Stimulated activated CD8-positive, alpha-beta memory T cell treated with anti-CD3 and anti-CD28 coated beads, Interleukin-4, amount 100 ng/mL, for 1 hour (primary cell): ENCODE measurements at places on chromosomes 7 and 10.

- DNase-seq: no peak
Measured at GRCh38 chr7:129436335-129436923, 2.2 kb downstream of the STRIP2 start.

- no peak for DNase-seq
Measured at GRCh38 chr10:78907551-78908211, 161.1 kb upstream of the ZMIZ1 start.

DNA sequence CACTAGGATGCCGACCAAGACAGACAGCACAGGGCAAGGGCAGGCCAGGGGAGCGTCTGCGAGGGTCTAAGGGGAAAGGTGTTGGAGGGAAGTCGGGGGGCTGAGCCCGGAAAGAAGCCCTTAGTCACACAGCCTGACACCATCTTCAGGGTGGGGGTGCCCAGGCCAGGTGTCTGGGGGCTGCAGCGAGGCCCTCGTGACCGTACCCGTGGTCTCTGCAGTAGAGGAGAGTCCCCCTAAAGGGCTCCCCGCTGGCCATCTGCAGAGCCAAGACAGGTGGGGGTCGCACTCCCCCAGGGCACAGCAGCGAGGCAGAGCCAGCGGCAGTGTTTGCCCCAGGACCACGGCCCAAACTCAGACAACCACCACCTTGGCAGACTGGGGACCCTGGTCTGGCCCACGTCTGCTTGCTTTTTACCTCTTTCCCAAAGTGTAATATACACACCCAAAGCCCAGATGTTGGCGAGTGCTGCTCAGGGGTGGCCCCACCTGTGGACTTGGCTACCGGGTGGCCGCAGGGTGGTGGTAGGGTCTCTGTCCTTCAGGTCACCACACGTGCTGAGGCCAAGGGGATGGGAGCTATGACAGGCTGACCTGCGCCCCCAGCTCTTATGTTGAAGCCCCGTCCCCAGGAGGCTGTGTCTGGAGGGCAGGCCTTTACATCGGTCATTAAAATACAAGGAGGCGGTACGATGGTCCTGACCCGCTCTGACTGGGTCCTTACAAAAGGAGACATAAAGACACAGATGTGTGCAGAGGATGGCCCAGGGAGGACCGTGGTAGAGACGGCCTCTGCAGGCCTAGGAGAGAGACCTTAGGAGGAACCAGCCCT lies 107.4 kb downstream of the DNAJB6 start:
- no peak for DNase-seq

DNA sequence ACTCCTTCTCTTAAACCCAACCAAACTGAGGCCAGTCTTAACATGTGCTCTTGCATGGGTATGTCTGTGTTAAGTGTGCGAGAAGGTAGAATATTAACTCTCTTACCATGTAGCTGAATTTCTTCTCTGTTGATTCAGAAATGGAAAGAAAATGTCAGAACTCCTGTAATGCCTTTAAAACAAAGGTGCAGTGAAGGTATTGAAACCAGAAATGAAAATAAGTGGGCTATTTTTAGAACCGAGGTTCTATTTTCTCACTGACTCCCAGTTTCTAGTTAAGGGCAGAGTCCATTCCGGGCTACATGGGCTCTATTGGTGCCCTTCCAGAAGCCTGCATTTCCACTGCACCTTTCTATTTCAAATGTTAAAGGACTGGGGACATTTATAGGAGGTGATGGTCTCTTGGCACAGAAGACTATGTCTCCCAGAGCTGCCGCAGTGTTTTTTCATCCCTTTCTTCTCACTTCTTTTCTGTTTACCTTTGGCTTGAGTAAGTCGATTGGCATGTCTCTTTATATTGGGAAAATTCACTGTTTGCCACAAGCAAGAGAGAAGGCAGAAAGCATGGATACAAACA lies 174.9 kb downstream of the LRMDA start:
- no peak for DNase-seq

GRCh38 chr10:83769281-83769820 lies 370.0 kb upstream of the GHITM start:
- no peak for DNase-seq

- no peak for DNase-seq
Measured at GRCh38 chr7:155509359-155509724, 37.0 kb downstream of the CNPY1 start.

- DNase-seq: no peak
Measured at GRCh38 chr10:86178401-86179152, 188.0 kb downstream of the GRID1 start.

DNA sequence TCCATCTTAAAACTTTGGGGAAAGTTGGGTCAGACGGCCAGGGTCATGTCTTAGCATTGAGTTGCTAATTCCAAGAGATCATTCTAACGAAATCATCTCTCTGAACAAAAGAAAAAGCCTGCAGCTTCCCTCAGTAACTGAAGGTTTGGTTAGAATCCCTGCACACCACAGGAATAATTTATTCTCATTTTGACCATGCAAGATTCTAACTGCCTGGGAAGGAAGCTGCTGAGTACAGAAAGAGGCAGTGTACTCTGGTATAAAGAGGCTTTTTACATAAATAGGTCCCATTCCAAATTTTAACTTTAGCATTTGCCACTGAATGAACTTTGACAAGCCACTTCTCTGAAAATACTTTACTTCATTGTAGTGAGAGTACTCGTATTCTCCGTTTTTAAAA lies 76.9 kb upstream of the RSBN1L start:
- DNase-seq: no peak

DNA sequence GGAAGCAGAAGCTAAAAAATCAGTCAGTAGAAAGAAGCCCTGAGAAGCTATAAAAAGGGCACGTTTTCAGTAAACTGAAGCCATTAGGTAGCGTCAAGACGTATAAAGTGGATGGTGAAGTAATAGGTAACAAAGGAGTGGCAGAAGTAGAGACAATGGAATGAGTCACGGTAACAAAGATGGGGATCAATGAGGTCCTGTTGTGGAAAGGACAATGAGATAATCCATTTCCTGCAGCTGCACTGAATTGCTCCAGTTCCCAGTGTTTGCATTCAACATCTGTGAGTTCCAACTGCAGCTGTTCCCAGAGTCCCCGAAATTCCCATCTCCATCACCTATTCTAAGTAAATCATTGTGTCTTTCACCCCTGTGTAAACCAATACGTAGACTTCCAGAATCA lies 4.8 kb upstream of the HYCC1 start:
- no peak for DNase-seq

GRCh38 chr10:124450783-124451057 lies 885 bp upstream of the NKX1-2 start:
- DNase-seq: no peak

DNA sequence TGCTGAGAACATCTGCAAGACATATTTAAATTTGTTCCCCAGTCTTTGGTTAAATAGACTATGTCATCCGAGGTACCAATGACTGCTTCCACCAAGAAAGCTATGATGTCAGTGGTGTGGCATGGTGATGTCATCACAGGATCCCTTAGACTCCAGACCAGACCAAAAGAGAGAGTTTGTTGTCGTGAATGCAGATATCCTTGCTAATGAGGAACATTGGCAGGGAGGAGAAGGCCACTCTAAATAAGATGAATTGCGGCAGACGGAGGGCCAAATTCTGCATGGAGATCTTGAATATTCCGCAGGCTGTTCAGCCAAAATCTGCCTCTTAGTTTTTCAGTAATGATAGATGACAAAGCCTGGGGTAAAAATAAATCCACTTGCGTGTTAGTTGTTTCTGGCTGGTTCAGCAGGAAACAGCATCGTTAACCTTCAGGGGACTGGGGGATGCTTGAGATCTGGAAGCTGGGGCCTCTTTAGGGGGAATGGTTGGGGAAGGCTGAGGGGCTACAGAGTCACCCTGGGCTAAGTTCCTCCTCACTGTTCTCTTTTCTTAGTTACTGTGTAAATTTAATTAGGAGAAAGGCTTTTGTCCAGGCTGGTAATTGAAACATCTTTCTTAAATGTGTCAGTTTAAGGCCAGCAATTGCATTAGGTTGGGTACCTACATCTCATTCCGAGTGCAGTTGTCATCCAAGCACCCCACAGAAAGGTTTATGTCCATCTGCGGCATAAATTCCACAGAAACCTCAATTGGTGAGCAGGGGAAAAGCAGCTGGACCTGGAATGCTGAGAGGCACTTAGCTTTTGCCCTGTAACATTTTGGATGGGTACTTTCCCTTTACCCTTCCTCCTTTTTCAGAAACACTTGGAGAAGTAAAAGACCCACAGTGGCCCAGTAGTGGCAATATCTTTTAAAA lies 11.6 kb upstream of the CAMK1D start:
- DNase-seq: no peak

GRCh38 chr7:157018328-157018996 lies 8.0 kb upstream of the MNX1 start:
- no peak for DNase-seq

GRCh38 chr7:47351233-47352154 lies 230.4 kb downstream of the TNS3 start:
- no peak for DNase-seq

GRCh38 chr10:29862923-29863614 lies 196.3 kb downstream of the JCAD start:
- DNase-seq: no peak

DNA sequence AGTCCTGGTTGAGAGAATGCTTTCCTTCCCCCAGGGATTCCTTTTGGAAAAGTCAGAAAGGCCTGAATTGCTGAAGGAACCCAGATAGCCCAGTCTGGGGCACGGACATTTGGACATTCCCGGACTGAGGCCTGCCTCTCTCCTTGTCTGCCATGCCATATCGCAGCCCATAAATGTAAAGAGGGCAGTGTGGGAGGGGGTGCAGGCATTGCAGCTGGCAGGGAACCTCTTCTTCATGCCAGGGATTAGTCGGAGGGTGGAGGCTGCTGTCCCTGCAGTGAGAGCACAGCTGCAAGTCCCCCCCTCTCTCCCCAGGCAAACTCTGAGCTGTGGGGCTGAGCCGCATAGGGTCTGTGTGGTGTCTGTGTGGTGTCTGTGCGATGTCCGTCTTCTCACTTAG lies 486.0 kb upstream of the MKI67 start:
- no peak for DNase-seq

DNA sequence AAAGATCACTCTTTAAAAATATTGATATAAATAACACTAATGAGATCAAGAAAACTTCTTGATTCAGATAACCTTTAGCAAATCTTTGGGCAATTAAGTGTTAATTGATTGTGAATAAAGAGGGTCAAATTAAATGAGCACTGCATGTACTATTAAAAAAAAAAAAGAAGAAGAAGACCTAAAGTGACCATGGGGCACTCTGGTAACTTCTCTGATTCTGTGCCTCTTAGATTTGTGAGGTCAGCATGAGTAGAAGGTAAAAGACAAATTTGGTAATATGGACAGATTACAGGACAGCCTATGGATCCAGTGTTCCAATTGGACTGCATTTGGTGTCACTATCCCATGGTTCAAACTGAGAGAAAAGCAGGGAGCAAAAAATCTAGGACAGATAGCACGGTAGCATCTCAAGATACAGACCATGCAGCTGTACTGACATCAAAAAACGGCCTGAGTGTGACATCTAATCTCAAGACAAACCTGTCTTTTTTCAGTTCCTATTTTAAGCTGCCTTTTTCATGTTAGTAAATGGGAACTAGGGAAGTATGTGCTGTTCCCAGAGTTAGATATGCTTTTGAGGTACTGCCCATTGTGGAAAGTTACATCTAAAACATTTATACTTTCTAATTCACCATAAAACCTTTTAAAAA lies 128.0 kb downstream of the KCND2 start:
- no peak for DNase-seq

DNA sequence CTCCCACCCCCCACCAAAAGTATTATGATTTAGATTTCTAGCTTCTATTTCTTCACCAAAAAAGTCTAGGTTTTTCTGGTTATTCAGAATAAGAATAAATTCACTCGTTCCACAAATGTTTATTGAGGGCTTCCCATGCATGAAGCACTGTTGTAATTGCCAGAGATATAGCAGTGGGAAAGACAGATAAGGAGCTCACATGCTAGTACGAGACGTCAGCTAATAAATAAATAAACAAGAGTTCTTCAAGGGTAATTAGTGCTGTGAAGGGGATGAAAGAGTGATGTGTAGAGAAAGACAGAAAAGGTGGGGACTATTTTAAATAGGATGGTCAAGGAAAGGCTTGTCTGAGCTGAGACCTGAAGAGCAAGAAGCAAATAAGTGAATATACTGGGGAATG lies 38.1 kb upstream of the SEPTIN7 start:
- no peak for DNase-seq

- DNase-seq: no peak
Measured at GRCh38 chr7:68718097-68718551, 880.2 kb upstream of the AUTS2 start.

DNA sequence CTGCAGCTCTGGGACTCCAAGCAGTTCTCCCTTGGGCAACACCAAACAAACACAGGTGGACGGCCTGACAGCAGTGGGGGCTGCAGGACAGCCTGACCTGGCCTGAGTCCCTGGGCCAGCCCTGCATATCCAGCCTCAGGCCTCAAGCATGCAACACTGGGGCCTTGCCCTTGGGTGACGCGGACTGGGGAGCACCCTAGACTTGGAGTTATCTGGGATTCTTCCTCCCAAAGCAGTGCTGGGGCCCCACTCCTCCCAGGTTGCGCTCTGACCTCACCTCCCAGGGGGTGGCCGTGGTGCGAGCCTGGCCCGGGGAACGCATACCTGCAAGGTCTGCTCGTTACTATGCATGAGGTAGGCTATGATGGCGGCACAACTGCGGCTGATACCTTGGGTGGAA lies 6.2 kb upstream of the TMEM120A start:
- no peak for DNase-seq

DNA sequence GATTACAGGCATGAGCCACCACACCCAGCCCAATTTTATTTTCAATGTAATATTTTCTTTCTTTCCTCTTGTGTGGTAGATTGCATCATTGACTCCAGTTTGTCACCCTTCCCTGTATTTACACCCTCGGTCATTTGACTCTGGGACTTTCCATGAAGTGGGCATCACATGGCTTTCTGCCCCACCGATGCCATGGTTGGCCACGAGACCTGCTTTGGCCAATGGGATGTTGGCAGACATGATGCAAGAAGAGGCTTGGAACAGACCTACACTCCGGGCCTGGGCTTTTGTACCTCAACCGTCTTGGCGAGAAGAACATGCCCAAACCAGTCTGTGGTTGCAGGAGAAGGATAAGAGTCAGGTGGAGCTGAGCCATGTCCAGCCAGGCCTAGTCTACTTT lies 38.8 kb upstream of the CACUL1 start:
- DNase-seq: no peak

DNA sequence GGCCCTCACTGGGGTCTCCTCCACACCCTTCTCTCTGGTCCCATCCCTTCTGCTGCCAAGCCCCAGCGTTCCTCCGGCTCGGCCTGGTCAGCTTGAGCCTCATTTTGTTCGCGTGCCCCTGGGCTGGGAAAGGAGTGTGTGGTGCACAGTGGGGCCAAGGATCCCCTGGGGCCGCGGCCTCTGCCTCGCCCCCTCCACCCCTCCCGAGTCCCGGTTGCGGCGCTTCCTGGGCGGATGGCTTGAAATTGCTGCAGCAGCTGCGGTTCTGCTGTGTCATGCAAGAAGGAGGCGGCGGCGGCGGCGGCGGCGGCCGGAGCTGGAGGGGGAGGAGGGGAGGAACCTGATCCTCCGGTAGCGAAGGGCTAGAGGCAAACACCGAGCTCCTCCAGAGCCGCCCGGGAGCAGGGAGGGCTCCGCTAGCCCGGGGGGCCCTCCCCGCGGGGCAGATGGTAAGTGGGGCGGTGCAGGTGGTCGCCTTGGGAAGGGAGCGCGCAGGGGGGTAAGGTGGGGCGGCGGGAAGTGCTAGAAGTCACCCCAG lies 217.8 kb upstream of the MKLN1 start:
- peak; percentile 49 for DNase-seq
